ENCODE measurements at places on chromosomes 3 and 15.

DNA sequence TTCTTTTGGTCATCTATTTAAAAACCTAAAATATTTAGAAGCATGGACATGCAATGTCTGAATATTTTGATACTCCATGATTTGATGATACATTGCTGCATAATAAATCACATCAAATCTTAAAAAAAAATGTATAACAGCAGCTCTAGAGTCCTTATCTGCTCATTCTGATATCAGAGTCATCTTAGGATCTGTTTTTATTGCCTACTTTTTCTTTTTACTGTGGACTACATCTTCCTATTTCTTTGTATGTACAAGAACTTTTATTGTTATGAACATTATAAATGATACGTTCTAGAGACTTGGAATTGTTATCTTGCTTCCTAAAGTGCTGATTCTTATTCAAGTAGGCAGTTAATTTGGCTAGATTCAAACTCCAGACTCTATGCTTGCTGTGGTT is 72.7 kb downstream of the IQCH start:
- no peak for DNase-seq

DNA sequence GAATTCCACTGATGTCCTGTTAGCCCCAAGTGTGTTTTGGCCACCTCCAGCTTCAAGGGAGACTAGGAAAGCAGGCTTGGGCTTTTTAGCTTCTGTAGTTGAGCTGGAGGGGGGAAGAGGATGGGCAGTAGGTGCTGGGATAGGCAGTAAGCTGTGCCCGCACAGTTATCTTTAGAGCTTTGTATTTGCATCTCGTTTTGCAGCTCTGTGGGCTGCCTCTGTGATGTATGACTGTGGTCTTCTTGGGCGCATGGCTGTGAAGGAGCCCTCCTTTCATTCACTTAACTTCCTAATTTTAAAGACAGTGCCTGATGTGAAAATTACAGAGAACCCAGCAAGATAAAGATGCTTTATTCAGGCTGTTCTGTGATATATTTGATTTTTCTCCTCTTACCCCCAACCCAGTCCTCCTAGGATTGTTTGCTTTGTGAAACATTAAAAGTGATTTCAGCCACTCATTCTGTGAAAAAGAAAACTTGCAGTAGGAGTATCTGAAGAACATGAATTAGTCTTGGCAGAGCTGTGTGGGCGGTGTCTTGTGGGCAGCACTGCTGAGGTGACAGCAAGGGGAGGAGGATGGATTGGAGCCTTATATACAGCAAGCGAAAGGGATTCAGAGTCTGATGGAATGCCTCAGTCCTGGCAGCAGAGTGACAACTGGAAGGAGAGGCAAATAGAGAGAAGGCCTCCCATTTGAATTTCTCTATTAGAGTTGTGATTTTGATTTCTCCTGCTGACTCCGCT is 74.3 kb downstream of the LARS2 start:
- DNase-seq, result no peak

DNA sequence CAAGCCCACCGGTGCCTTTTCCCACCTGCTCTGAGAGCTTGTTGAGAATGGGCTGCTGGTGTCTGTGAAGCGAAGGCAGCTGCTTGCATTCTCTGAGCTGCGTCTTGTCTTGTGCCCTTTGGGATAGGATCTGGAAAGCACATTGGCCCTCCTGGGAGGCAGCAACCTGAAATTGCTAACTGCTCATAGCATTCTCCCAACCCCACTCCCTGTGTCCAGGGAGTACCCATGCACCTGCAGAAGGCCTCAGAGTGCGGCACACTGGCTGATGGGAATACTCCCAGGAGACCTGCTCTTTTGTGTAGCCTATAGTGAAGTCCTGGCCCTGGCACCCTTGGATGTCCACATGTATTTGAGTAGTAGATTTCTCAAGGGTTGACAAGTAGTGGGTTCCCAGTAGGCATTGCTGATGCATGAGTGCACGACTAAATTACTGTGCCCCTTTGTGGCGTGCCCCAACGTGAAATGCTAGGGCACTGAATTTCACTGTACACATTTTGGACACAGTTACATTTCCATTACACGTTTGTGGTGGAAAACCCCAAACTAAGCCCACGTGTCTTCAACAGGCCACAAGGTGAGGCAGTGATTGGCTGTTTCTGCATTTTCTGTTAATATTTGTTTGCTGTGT is 3.7 kb downstream of the EPHB1 start:
- DNase-seq, result no peak

DNA sequence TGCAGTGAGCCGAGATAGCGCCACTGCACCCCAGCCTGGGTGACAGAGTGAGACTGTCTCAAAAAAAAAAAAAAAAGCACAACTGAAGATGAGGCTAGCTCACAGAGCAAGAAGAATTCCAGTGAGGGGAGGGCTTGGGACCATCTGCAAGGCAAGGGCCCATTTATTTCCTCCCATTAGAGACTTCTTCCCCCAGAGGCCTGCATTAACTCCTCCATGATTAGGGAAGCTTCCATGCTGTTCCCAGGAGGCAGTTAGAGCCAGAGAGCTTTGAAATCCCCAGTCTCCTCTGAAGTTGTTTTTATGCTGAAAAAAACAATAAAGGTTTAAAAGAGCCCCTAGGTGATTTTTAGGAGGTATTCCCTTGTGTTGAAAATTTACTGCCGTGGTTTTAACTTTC is 54.3 kb upstream of the ADCY5 start:
- no peak for DNase-seq

- DNase-seq, result no peak
Observed at GRCh38 chr15:38627689-38628277, 63.2 kb upstream of the RASGRP1 start.

GRCh38 chr3:12316729-12317351 is 28.0 kb downstream of the PPARG start:
- no peak for DNase-seq

GRCh38 chr15:70503798-70504298 is 259.5 kb downstream of the UACA start:
- DNase-seq, result no peak

- DNase-seq, result no peak
Observed at GRCh38 chr15:75808563-75808962, 34.7 kb upstream of the UBE2Q2 start.

DNA sequence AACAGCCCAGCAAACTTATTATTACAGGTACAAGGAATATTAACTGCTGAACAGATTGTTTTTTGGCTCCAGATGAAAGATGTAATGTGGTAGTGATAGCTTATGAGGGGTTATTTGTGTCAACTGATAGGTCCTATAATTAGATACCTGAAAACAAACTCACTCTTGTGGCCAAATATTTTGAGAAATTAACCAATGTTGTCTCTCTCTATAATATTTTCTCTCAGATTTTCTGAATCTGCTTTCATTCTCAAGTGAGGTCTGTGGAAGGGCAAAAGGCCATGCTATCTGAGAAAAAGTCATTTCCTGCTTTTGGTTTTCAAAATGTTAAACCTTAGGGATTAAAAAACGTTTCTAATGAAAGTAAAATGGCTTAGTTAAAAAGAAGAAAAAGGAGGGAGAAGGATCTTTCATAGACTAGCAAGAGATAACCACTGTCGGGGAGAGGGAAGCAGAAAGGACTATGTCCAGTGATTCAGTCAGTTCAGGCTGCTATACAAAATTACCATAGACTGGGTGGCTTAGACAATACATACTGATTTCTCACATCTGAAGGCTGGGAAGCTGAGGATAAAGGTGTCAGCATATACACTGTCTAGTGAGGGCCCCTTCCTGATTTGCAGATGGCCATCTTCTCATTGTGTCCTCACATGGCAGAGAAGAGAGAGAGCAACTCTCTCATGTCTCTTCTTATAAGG is 277.5 kb upstream of the P2RY1 start:
- no peak for DNase-seq

DNA sequence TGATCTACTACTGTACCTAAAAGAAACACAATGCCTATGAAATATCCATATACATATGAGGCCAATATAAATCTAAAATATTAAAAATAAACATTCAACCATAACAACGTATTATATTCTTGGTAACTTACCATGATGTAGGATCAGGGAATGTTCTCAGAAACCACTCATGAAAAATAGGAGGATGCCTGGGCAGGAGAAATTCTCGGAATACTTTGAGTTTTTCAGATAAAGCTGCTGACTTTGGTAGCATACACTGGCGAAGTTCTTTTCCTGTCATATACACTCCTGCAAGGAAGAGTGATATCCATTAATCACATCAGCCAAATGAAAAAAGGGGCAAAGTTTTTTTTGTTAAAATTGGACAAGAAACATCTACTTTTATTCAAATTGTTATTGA is 11.3 kb upstream of the XRN1 start:
- DNase-seq, result no peak

DNA sequence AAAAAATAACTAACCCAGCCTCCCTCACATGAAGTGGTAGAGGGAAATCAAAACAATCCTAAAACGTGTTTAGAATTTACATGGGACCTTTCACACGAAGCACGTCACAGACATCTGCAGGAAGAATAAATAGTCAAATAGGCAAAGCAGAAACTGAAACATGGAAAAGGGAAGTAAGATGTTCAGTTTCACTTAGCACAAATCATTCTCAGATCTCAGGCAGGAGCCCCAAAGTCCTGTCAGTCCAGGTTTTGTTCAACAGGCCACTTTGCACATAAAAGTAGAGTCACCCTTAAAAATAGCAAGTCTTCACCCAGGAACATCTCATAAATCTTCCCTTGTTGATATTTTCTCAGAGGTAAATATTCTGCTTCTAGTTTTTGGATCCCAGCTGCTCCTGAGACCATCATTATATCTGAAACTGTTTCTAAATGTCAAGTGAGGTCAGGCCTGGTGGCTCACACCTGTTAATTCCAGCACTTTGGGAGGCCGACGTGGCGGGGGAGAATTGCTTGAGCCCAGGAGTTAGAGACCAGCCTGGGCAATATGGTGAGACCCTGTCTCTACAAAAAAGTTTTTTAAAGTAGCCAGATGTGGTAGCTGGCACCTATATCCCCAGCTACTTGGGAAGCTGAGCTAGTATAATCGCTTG is 1.9 kb downstream of the RUBCN start:
- DNase-seq, result no peak

DNA sequence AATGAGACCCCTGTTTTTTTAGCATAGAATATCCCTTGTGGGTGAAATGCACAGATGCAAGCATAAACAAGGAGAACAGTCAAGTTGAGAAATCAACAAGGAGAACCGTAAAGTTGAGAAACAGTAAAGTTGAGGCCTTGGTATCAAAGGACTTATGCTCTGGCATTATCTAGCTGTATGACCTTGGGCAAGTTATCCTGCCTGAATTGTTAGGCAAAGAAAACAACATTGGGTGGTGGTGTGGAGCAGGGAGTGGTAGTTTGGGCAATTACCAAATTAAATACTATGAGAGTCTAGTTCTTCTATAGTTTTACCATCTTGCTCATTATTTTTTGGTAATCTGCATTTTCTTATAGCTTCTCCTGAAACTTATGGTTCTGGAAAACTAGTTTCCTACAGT is 573.4 kb upstream of the ARPP21 start:
- no peak for DNase-seq

DNA sequence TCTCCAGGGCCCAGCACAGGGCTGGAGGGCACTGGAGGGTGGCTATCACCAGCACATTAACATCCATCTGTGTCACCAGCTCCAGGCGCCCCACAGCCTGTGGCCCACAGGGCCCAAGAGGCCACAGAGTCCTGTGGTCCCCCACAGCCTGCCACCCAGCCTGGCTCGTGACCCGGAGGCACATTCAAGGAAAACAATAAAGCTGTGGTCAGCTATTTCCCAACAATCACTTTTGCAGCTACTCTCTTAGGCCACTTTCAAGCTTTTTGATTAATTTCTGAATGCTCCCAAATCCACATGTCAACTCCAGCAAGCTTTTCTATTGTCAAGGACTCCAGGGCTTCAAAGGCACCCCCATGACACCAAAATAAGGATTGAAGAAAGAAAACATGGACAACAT is 16.7 kb downstream of the IDH2 start:
- no peak for DNase-seq

GRCh38 chr3:122104515-122105194 is 49.5 kb downstream of the CD86 start:
- no peak for DNase-seq

DNA sequence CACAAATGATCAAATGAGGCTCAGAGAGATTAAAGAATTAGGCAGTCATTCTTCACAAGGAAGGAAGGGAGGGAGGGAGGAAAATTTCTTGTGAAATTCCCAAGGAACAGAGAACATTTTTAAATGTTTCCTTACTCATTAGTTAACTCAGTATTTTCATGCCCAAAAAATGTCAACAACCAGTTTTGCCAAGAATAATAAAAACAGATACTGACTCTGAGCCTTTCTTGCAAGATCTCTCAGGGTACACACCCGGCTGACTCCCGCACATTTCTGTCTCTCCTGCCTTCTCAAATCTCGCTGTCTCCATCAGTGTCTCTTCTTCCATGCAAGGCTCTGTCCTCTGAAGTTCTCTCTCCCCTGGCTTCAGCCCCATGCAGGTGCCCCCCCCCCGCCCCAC is 265.9 kb downstream of the TJP1 start:
- DNase-seq, result no peak

GRCh38 chr3:111904376-111905241 is 45.5 kb downstream of the PHLDB2 start:
- DNase-seq, result no peak

- no peak for DNase-seq
Observed at GRCh38 chr3:41688595-41689380, 273.1 kb downstream of the ULK4 start.

DNA sequence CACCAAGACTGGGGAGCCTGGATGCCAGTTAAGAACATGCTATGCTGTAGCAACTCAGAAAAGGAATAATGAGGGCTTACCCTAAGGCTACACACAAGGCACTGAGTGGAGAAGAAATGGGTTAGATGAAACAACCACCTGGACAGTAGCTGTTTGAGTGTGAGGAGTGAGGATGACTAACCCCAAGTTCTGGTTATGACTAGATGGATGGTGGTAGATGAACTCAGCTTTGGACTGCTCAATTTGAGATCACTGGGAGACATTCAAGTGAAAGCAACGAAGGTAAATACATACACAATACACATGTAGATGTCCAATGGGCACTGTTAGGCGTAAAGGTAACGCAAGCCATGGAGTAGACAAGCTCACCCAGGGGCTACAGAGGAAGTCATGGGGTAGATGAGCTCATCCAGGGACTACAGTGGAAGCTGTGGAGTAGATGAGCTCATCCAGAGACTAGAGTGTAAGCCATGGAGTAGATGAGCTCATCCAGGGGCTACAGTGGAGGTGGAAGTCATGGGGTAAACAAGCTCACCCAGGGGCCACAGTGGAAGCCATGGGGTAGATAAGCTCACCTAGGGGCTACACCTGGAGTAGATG is 98.3 kb downstream of the ANO10 start:
- no peak for DNase-seq

GRCh38 chr3:149274220-149274619 is 52.6 kb upstream of the CP start:
- no peak for DNase-seq

DNA sequence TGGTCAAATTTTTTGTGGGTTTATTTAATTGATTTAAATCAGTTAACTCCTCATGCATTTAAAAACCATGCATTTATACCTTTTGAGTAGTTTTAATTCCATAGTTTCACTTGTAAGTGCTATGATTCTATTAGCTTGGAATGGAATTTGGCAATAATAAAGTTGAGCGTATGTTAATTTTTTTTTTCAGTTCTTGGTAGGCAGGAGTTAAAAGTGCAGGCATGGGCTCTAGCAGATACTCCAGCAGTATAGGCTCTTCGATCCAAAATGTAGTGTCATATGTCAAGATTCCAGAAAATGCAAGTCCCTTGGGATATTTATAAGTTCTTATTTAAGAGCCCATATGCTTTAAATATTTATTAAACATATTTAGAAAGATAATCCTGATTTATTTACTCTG is 70.3 kb downstream of the LYSMD4 start:
- no peak for DNase-seq

- DNase-seq, result no peak
Observed at GRCh38 chr15:40878785-40879184, 4.8 kb upstream of the RHOV start.

All from NCI-H1417 treated with DMSO at 0.1 percent for 48 hours (cell line).